ENCODE measurements at places on chromosomes 6 and 20.

DNA sequence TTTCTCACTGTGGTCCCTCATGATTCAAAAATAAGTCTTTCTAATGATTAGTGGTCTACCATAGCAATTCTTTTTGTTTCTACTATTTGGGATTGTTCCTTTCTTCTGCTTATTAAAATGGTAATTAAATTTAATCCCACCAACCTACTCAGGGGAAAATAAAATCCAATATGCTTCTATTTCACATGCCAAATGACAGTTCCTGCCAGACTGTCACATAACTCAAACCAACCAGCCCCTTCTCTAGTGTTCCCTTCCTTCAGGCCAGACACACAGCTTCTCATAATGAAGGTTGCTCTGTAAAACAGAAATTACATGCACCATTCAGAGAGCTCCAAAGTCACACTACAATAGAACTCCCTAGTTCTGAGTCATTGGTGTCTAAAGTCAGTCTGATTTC is 23.2 kb downstream of the PAK5 start:
- DNase-seq = no peak

DNA sequence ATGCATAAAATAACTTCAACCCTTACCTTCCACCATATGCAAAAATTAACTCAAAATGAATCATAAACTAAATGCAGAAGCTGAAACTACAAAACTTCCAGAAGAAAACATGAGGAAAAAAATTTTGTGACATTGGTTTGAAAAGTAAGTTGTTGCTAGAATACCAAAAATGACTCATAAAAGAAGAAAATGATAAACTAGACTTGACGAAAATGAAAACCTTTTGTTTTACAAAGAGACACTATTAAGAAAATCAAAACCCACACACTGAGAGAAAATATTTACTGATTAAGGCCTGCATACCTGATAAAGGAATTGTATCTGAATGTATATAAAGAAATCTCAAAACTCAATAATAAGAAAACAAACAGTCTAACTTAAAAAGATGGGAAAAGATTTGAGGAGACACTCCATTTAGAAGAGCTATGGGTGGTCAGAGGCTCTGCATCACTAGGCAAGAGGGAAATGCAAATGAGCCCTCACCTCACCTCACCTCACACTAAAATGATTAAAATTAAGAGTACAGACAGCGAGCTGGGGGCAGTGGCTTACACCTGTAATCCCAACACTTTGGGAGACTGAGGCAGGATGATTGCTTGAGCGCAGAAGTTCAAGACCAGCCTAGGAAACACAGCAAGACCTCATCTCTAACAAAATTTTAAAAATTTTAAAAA is 97.6 kb upstream of the CST7 start:
- no peak for DNase-seq

GRCh38 chr6:149046164-149046821 is 271.2 kb upstream of the TAB2 start:
- no peak for DNase-seq

- no peak for DNase-seq
These were observed 293.1 kb upstream of the SOX4 start for GRCh38 chr6:21300439-21300838.

DNA sequence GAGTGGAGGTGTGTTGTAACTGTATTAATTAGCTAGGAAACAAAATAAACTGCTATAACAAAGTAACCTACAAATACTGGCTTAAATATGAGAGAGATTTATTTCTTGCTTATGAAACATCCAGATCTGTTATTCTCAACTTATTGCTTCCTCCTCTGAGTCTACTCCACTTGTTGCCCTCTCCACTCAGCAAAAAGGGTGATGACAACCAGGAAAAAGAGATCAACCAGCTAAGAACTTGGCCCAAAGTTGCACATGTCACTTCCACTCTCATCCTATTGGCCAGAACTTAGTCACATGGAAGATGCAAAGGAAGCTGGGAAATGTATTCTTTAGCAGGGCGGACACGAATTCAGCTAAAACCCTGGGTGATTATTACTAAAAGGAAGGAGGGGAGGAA is 5.2 kb upstream of the TP53RK start:
- DNase-seq = no peak

DNA sequence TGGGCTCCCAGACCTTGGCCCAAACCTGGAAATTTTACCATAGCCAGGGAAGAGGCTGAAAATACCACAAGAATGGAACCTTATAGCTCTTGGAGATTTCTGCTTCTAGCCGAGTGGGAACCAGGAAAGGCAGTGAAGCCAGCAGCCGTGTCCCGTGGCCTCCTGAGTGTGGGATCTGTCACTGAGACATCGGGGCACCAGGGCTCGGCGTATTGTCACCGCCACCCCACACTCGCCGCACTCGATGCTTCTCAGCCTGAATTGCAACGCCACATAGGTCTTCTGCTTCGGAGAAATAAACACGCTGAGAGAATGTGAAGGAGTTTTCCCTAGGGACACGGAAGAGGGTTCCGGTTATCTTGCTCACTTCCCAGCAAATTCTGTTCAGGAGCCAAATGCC is 61.5 kb downstream of the DLL1 start:
- no peak for DNase-seq

DNA sequence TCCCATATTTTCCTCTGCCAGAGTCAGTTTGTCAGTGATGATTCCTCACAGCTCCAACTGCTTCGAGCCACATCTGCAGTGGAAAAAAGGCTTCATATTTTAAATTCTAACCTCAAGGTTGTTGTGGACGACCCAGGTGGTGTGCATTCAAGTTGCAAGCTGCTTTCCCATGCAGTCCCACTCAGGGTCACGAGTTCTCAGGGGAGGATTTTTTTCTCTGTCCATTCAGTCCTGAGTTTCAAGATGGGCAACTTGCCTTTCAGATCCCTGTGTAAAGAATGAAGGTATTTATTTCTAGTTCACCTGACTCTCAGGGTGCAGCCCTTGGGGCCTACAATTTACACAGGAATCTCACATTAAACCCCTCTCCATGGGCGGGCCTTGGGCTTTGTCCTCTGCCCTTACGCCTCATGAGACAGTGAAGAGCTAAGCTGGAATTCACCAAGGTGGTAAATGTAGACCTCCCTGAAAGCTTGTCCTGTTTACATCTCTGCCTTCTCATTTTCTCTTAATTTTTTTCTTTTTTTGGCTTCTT is 65.9 kb downstream of the TPD52L1 start:
- DNase-seq = no peak

- DNase-seq = no peak
These were observed 63.1 kb downstream of the GMPR start for GRCh38 chr6:16301511-16301910.

DNA sequence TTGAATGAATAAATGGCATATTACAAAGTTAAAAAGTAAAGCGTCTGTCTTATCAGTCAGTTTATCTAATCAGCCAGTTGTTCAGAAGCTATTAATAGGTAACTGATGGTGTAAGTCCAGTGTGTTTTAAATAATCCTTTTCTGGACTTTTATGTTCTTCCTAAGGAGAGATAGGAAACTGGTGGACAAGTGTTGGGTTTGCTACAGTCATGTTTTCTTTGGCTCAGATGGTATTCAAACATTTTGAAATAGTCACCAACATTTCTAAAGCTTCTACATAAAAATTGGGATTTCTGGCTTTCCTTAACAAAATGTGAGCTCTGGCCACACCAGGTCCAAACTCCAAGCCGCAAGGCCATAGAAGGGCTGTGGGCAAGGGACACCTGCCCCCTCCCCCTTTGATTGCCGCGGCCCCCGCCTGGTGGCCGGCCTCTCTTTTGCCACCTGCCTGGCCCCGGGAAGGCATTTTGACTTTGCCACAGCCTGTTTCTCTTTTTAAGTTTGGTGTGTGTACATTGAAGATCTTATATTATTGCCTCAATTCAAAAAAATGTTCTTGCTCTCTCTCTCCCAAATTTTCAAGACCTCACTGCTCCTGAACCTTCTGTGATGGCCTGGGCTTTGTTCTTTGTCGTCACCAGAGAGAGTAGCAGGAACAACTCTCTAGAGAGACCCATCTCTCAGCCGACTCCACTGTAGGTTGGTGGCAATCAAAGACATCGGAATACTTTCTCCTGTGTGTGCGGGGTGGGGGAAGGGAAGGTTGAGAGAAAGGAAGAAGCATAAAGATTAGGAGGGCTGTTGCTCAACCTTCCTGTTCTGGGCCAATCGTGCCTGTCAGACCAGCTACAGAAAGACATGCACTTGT is 84.0 kb upstream of the ZNF217 start:
- DNase-seq = no peak

- no peak for DNase-seq
These were observed 1.6 kb upstream of the ADIG start for GRCh38 chr20:38579219-38579910.

GRCh38 chr6:89412071-89413005 is at the start of gene RRAGD:
TSS of gene RRAGD (minus strand) at chr6:89412273. CDS start at chr6:89411993, 280 bp downstream.
- peak; percentile 3 for DNase-seq

DNA sequence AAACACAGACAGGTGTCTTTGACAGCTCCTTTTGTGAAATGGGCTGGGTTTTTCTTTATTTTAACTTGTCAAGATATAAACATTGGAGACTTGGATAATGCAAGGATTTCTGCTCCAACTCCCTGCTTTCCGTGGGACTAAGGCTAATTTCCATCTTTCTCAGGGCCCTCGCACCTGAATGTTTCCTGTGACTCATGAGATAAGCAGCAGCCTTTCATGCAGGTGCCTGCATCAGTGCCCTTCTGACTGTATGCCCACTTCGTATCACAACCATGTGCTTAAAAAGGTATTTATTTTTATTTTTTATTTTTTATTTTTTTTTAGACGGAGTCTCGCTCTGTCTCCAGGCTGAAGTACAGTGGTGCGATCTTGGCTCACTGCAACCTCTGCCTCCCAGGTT is 736.1 kb downstream of the DOK5 start:
- DNase-seq = no peak

- no peak for DNase-seq
These were observed 208.1 kb downstream of the OGFRL1 start for GRCh38 chr6:71496722-71497033.

DNA sequence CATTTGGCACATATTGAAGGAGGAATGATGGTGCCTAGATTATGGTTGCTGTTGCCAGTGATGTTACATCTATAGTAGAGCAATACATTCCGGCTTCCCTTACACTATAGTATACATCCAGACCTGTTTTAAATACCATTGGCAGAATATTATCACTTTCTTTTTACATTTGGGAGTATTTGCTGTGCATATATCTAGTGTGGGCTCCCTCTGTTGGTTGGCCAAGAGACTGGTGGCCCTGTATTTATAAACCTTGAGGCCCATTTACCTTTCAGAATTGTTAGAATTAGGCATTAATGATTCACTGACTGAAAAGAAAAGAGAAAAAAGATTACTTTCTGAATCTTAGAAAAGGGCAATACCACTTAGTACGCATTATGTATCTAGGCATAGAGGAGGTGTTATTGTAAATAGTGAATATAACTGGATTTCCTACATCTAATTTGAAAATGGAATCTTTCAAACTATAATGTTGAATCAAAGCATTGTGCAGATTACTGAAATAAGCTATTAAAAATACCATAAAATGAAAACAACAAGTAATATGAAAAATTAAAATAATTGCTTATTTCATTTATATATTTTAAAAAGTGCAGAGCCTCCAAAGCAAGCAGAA is 628.8 kb upstream of the MAN1A1 start:
- no peak for DNase-seq

- DNase-seq = peak; percentile 8
These were observed 16.3 kb upstream of the SMAP1 start for GRCh38 chr6:70651326-70651905.

GRCh38 chr6:44500074-44500473 is 112.6 kb downstream of the CDC5L start:
- DNase-seq = no peak

DNA sequence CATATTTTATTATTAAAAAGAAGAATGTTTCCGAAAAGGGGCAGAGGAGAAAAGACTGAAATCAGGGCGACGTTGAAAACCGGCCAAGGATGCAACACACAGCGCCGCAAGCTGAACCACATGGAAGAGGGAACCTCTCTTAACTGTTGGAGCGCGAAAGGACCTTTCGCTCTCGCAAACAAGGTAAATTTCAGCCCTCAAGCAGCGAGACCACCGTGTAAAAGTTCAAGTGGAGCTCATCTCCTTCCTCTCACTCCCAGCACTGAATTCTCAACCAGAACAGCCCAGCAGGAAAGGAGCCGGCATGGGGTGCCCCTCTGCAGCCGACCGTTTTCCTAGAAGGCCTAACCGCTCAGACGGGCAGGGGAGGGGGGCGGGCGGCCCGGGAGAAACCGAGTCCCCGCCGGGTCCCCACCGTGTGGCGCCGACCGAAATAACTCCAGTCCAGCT is 621 bp downstream of the GPR63 start:
- DNase-seq = no peak

DNA sequence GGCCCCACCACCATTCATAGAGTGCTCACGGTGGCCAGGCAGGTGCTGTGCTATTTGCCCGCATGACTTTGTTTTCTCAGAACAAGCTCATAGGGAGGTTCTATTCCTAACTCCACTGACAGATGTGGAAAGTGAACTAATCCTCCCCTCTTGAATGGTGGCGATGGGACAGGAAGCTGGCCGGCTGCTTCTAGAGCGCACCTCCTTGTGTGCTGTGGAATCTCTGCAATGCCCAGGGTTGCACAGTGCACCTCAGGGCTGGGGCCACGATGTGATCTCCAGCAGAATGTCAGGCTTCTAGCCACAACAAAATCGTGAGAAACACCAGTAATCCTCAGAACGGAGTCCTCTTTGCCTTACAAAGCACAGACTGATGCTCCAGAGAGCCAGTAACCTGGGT is 53.8 kb upstream of the SLC22A23 start:
- no peak for DNase-seq

GRCh38 chr6:169345146-169345545 is 91.5 kb upstream of the THBS2 start:
- no peak for DNase-seq

DNA sequence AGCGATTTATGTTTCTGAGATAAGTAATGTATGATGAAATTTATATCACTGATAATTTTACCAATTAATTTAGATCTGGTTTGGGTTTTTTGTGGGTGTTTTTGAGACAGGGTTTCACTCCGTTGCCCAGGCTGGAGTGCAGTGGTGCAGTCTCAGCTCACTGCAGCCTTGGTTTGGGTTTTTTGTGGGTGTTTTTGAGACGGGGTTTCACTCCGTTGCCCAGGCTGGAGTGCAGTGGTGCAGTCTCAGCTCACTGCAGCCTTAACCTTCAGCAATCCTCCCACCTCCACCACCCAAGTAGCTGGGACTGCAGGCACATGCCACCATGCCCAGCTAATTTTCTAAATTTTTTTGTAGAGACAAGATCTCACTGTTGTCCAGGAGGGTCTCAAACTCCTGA is 13.0 kb downstream of the MRS2 start:
- DNase-seq = no peak

- DNase-seq = no peak
These were observed 62.8 kb upstream of the SCP2D1 start for GRCh38 chr20:18750735-18751134.

Data from activated gamma-delta T cell treated with anti-CD3 and anti-CD28 coated beads, Interleukin-2, amount 50 U/mL, for 16 hours (primary cell).